ENCODE measurements at places on chromosomes 11 and 22.

DNA sequence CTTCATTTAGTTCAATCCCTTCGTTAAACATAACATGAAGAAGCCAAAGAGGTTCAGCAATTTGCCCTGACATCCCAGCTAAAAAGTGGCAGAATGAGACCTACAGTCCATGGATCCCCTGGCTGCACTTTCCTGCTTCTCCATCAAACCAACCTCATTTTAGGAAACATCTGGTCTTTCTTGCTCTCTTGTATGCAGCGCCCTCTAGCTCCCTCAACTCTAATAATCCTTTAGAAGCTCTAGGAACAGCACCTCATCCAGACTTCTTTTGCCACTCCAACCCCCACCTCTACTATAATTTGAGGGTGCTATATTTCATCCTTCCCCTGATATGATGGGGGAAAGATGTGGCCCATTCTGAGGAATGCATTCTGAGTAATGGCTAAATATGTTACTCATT, 7.4 kb downstream of the CNTF start:
- DNase-seq = no peak

GRCh38 chr11:74948898-74949752, at the start of the genes SPCS2 and XRRA1:
SPCS2 (plus strand) TSS chr11:74949266; CDS start chr11:74949286, 20 bp downstream.
XRRA1 (minus strand) TSS chr11:74949091; CDS start chr11:74940878, 8,213 bp downstream.
- peak; percentile 99 for DNase-seq

- DNase-seq = peak; percentile 76
Measured at GRCh38 chr11:65648997-65649493, 11.1 kb downstream of the SIPA1 start.

DNA sequence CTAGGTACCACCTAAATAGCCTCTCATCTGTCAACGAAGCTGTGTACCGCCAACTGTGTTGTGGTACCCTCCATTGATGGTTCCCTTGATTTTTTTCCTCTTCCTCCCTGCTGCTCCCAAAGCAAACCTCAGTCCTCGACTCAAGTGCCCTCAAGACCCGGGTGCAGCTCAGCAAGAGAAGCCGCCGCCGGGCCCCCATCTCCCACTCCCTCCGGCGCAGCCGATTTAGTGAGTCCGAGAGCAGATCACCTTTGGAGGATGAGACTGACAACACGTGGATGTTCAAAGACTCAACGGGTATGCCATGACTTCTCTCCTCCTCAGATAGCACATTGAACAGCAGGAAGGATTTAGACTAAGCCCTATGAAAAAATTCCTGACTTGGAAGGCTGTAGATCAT, 22.4 kb upstream of the CRYBB3 start:
- no peak for DNase-seq

- no peak for DNase-seq
Measured at GRCh38 chr11:105867742-105868141, 154.3 kb downstream of the MSANTD4 start.

DNA sequence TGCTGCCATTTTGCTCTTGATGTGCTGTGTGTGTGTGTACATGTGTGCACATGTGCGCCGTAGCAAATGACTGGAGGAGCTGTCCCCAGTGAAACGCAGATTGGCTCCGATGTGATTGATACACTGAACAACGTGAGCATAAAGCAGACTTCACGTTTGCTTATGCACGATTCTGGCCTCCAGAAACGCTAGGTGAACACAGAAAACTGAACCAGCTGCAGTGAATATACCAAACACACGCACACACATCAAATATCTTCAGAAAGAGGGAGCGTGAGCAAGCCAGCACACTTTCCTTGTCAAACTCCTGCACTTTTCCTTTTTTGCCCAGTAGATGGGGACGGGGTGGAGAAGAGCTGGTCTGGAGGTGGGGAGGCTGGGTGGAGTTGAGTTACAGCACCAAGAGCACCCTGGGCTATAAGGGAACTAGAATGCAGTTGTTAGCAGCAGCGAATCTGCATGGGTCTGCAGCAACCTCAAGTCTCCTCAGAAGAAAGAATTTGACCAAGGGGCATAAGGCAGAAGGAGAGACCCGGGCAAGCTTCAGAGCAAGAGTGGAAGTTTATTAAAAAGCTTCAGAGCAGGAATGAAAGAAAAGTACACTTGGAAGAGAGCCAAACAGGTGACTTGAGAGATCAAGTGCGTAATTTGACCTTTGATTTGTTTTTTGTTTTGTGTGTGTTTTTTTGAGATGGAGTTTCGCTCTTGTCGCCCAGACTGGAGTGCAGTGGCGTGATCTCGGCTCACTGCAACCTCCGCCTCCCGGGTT, 77.8 kb upstream of the CADM1 start:
- no peak for DNase-seq

DNA sequence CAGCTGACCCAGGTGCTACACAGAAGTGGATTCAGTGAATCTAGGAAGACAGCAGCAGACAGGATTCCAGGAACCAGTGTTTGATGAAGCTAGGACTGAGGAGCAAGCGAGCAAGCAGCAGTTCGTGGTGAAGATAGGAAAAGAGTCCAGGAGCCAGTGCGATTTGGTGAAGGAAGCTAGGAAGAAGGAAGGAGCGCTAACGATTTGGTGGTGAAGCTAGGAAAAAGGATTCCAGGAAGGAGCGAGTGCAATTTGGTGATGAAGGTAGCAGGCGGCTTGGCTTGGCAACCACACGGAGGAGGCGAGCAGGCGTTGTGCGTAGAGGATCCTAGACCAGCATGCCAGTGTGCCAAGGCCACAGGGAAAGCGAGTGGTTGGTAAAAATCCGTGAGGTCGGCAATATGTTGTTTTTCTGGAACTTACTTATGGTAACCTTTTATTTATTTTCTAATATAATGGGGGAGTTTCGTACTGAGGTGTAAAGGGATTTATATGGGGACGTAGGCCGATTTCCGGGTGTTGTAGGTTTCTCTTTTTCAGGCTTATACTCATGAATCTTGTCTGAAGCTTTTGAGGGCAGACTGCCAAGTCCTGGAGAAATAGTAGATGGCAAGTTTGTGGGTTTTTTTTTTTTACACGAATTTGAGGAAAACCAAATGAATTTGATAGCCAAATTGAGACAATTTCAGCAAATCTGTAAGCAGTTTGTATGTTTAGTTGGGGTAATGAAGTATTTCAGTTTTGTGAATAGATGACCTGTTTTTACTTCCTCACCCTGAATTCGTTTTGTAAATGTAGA, 1.7 kb downstream of the MALAT1 start:
- no peak for DNase-seq

DNA sequence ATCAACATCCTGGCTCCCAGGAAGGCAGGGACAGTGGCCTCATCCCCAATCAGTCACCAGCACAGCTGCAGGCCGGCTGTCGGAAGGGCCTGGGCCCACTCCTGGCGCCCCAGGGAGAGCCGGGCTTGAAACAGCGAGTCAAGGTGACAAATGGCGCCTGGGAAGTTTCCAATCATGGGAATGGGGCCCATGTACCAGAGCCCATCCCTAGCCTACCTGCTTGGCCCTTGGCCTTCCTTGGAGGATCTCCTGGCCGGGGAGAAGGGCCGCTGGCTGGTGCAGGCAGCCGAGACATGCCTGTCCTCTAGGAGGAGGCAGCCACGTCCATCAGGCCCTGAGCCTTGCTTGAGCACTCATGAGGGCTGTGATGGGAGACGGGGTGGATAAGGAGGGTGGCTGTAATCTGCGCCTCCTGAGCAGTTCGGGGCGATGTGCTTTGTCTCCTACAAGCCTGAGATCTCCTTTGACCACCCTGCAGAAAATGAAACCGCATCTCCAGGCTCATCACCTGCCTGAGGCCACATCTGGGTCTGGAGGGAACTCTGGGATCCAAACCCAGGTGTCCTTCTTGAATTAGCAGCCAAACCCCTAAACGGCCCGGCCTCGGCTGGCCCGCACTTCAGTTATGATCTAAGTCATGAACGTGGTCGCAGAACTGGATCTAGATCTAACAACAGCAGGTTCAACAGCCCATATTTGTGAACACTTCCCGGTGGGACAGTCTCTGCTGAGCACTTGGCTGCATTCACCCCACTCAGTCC, 862.0 kb downstream of the TBC1D22A start:
- DNase-seq = peak; percentile 39

DNA sequence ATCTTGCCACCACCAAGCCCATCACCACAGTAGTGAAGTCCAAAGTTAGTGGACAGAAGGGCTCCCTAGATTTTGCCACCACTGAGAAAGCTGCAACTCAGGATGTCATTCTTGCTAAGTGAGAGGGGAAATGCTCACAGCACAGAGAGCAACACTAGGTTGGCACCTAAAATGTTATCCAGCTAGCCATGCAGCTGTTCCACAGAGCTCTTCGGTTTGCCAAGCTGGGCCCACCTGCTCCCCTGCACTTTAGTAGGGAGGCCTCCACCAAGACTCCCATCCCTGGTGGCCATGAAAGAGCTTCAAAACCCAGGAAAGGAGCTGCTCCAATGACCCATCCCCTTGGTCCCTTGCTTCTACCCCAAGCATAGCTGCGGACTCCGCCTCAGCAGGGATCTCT, 63.8 kb downstream of the TRIM29 start:
- DNase-seq = no peak

DNA sequence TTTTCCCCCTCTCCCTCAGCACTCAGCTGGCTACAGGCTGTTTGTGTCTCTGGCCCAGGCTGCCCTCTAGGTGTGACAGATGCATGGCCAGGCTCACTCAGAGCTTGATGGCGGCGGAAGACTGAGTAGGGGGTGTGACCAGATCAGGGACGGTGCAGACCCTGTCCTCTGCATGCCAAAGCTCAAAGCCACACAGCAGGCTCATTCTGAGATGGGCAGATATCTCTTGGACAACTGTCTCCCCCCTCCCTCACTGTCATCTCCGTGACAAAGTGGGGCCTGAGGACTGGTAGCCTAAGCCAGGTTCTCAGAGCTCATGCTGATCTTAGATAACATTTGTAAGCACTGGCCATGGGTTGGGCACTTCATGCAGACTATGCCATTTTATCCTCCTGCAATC, 231.3 kb downstream of the DSCAML1 start:
- no peak for DNase-seq

DNA sequence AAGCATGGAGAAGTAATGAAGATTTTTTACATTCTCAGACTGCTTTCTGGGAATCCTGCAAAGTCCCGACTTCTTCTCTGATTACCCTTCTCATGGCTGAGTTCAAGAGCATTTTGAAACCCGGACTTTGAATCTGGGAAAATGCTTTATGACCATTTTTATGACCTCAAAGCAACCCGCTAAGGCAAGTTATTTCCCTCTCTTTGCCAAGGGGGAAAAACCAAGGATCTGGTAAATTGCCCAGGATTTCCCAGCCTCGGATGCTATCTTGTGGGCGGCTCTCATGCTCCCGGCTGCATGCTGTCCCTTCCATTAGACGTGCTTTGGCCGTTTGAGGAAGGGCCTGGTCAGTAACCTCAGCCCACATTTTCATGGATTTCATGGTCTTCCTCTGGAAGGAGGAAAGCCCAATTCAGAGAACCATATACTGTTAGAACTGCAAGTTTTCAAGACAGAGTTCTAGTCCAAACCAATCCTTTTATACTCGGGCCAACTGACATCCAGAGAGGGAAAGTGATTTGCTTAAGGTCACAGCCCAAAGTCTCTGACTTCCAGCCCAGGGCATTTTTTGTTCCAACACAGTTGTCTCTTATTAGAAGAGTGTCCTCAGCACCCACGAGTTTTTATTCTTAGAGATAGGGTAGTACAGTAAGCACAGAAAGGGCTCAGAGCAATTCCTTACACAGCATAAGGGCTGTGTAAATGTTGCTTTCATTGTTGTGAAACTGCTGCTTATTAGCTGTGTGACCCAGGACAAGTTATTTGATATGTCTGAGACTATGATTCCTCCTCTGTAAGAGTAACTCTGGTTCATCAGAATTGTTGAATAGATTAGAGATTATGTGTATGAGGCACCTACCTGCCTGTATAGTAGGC, 77.4 kb downstream of the NAV2 start:
- DNase-seq = peak; percentile 49

- no peak for DNase-seq
Measured at GRCh38 chr22:31308181-31308580, 15.9 kb upstream of the PIK3IP1 start.

GRCh38 chr11:70862093-70862492, 390.3 kb downstream of the SHANK2 start:
- DNase-seq = no peak

GRCh38 chr22:48076008-48076407, 1313.6 kb downstream of the TBC1D22A start:
- DNase-seq = no peak

DNA sequence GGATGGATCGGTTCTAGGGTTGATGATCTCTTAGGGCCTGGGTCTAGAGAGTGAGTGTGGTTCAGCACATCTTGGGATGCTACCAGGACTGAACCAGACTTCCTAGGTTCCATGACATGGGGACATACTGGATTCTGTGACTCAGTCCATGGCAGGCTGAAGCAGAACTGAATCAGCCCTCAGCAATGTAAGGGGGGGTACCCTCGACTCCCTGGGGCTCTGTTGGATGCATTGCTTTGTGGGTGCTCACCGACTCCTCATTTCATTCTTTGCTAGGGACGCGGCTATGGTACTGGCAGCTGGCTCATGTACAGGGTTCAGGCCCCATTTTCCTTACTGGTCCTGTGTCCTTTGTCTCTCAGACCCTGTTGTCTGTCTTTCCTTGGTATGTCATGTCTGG, 733 bp upstream of the GRAMD1B start:
- DNase-seq = no peak

- DNase-seq = no peak
Measured at GRCh38 chr11:124199702-124200101, 16.6 kb downstream of the OR10D3 start.

DNA sequence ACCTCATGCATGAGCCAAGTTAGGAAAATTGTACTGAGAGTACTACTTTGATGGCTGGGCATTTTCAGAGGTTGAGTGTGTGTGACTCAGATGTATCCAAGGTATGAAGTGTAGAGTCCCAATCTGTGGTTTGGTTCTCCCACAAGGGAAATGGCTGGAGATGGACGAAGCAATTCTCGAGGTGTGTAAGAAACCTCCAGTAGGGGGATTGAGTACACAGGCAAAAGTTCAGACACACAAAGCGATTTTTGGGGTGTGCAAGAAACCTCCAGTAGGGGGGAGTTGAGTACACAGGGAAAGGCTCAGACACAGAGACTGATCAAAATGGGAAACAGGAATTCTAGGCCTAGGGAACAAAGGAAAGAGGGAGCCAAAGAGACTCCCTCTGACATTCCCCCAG, 1536.3 kb downstream of the FAM181B start:
- DNase-seq = no peak

DNA sequence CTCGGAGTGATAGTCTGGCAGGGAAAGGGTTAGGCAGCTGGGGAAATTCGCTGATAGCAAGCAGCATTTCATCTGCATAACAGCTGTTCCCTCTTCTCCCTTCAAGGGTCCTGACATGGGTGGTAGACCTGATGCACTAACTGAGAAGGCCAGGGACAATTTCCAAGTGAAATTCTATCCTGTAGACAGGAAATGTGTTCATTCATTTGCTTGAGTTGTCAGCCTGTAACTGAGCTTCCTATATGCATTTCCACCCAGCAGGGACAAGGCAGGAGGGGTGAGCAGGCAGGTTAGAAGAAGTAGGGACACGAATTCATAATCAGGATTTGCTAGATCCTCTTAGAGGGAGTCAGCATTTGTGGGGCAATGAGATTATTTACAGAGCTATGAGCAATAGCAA, 154.3 kb upstream of the NCAM1 start:
- DNase-seq = no peak
